Fibroblast of the conjunctiva (primary cell): ENCODE measurements at places on chromosomes 7 and 10.

- DNase-seq: no peak
Measured at GRCh38 chr7:47609803-47610452, 28.0 kb upstream of the TNS3 start.

DNA sequence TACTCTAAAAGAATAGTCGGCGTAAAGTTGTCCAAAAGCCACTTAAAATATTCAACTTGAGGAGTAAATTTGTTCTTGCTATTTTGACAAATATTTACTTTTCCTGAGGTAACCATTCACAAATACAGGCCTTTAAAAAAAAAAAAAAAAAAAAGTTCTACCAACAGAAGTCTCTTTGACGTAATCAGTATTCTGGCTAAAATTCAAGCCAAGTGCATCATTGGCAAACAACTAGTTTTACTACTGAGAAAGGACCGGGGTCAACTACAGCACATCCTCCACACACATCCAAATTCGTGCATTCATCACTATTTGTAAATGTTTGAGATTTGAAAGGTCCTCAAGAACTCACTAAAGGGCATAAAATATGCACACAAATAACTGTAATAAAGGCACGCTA lies 2.0 kb downstream of the OAT start:
- DNase-seq: no peak

GRCh38 chr10:57624066-57624465 lies 643.6 kb downstream of the IPMK start:
- DNase-seq: no peak

DNA sequence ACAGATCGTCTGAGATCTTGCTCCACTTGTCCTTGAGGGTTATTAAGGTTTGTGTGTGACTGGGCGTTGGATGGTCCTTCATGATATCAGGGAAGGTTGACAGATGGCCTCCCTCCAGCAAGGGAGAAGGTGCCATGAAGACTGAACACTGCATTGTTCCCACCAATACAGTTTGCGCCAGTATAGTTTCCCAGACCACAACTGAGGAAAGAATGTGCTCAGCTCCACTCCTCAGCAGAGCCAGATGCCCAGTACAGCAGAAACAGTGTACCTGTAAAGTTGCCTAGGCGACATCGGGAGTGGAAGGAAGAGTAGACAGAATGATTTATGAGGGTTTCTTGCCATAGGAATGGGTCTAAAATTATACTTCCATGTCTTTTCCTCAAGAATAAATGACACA lies 137.5 kb downstream of the ST7 start:
- DNase-seq: no peak

GRCh38 chr7:116342125-116342524 lies 131.8 kb downstream of the TES start:
- DNase-seq: no peak

- DNase-seq: no peak
Measured at GRCh38 chr7:128917122-128917521, 6.6 kb upstream of the KCP start.

GRCh38 chr7:26441002-26441521 lies 149.4 kb downstream of the SNX10 start:
- DNase-seq: no peak

- DNase-seq: no peak
Measured at GRCh38 chr10:110134917-110135316, 72.5 kb upstream of the MXI1 start.

- DNase-seq: no peak
Measured at GRCh38 chr10:93745408-93746065, 12.2 kb upstream of the LGI1 start.

DNA sequence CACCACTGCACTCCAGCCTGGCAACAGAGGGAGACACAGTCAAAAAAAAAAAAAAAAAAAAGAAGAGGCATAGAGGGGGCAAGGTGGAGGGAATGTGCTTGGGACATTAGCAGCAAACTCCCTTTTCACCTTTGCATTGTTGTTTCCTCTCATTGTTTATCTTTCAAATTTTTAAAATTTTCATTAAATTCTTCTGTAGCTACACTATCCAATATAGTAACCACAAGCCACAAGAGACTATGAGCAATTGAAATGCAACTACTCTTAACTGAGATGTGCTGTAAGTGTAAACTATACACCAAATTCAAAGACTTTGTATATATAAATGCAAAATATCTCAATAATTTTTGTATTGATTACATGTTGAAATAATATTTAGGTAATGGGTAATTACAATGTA lies 43.4 kb downstream of the EBLN1 start:
- DNase-seq: no peak

DNA sequence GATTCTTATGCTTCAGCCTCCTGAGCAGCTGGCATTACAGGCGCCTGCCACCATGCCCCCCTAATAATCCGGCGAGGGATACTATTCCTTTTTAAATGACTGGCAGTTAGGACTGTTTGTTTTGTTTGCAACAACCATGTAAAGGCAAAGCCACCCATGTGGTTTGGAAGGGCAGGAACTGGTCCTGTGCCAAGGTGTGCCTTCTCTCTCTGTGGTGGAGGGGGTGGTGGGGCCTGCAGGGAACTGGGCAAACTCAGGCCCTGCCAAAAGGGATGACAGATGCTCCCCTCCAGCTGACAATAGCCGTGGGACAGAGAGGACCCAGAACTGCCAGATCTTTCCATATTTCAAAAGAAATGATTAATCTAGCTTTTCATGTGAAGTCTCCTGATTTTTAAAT lies 23.5 kb upstream of the WAPL start:
- no peak for DNase-seq

GRCh38 chr10:110317866-110318850 lies 13.4 kb upstream of the SMNDC1 start:
- no peak for DNase-seq

DNA sequence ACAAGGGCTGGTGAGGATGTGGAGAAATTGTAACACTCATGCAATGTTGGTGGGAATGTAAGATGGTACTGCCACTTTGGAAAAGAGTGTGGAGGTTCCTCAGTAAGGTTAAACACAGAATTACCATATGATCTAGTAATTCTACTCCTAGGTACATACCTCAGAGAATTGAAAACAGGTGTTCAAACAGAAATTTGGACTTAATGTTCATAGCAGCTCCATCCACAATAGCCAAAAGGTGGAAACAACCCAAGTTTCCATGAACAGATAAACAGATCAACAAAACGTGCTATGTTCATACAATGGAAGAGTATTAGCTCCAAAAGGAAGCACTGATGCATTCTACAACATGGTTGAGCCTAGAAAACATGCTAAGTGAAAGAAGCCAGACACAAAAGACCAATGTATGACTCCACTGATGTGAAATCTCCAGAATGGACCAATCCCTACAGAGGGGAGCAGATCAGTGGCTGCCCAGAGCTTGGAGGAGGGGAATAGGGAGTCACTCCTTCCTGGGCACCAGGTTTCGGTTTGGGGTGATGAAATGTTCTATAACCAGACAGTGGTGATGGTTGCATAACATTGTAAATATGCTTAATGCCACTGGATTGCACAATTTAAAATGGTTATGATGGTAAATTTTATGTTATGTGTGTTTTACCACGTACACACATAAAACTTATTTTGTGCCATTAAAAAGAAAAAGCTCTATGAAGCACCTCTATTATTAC lies 5.7 kb upstream of the WDR86 start:
- DNase-seq: peak; percentile 73

- no peak for DNase-seq
Measured at GRCh38 chr7:149624006-149624405, 126.4 kb upstream of the ZNF746 start.

GRCh38 chr7:134995239-134996096 lies 9.2 kb downstream of the AGBL3 start:
- no peak for DNase-seq

- no peak for DNase-seq
Measured at GRCh38 chr10:78817361-78817760, 251.4 kb upstream of the ZMIZ1 start.

DNA sequence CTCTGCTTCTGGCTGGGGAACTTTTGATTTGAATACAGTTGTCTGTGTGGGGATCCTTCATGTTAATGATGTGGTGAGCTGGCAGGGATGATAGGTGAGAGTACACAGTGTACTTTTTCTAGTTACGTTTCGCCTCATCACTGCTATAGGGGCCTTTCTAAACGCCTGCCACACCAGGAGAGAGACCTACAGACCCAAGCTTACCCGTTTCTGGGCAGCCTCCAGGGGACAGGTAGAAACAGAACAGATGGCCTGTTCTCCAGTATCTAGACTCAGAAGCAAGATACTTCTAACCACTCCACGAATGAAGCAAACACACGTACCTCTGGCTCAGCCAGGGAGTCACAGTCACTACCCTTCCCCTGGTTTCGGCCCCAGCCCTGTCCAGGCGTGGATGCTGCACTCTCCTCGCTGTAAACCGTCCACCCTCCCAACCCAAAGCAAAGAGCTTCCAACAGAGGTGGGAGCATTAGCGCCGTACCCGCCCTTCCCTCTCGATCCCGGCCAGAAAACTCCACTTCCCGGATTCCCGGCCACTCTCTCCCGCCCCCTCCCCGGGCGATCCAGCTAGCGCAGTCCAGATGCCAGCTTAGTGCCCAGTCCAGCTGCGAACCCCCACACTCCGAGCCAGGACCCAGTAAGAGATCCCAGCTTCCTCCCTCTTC lies 1.2 kb downstream of the CCDC6 start:
- DNase-seq: no peak

GRCh38 chr7:28684650-28685241 lies 272.4 kb downstream of the CREB5 start:
- DNase-seq: no peak

- DNase-seq: no peak
Measured at GRCh38 chr10:77283326-77283725, 354.3 kb downstream of the KCNMA1 start.

DNA sequence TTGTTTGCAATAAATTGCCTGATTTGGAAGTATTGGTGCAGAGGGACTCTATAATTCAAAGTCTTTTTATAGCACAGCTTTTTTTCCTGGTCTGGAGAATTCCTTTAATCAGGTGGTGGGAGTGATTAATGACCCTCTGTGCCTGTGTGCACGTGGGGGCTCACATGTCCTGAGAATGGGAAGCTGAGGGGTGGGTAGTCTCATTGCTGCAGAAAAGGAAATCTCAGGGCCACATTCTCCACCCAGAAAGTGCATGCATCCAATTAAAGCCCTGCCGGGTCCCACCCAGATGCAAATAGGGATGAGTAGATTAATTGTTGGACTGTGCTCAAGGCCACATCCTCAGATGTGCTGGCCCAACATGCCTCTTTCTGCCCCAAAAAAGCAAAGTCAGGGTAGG lies 324.7 kb downstream of the CXCL12 start:
- DNase-seq: no peak
